Activated CD4-positive, alpha-beta T cell treated with anti-CD3 and anti-CD28 coated beads, Interleukin-2, Interleukin-6, amounts not matched to agents 100 ng/mL and 50 ng/mL, durations not matched to agents 16 hours and 8 hours (primary cell): ENCODE measurements at places on chromosomes 3 and 15.
A peak's percentile ranks its signal among the peaks of the same experiment; 100 is the strongest.

DNA sequence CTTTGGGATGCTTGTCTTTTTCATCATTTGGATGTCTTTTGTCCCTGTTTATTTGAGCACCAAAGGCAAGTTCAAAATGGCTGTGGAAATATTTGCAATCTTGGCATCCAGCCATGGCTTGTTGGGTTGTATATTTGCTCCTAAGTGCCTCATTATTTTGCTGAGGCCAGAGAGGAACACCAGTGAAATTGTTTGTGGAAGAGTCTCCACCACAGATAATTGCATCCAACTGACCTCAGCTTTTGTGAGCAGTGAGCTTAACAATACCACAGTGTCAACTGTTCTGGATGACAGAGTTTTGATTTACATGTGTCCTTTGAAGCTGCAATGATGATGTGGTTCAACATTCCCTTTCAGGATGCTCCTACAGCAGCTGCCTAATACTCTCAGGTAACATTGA, 83.0 kb upstream of the KCNAB1 start:
- no peak for DNase-seq

DNA sequence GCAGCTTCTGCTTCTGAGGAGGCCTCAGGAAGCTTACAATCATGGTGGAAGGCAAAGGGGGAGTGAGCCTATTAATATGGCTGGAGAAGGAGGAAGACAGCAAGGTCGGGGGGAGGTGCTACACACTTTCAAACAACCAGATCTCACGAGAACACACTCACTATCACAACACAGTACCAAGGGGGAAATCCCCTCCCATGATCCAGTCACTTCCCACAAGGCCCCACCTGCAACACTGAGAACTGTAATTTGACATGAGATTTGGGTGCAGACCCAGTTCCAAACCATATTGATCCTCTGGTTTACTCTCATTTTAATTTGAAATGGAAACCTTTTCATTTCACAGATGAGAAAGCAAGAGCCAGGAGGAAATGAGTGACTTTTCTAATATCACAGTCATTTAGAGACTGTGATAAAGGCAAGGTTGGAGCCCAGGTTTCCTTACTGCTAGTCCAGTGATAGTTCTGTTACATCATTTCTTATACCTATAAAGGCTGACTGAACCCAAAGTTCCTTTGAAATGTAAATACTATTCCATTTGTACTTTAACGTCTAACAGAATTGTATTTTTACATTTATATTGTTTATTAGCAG, 105.8 kb upstream of the GAP43 start:
- DNase-seq = peak; percentile 35

GRCh38 chr3:190826018-190826417, 36.5 kb downstream of the GMNC start:
- no peak for DNase-seq

GRCh38 chr3:81958972-81959640, 197.7 kb upstream of the GBE1 start:
- DNase-seq = no peak

DNA sequence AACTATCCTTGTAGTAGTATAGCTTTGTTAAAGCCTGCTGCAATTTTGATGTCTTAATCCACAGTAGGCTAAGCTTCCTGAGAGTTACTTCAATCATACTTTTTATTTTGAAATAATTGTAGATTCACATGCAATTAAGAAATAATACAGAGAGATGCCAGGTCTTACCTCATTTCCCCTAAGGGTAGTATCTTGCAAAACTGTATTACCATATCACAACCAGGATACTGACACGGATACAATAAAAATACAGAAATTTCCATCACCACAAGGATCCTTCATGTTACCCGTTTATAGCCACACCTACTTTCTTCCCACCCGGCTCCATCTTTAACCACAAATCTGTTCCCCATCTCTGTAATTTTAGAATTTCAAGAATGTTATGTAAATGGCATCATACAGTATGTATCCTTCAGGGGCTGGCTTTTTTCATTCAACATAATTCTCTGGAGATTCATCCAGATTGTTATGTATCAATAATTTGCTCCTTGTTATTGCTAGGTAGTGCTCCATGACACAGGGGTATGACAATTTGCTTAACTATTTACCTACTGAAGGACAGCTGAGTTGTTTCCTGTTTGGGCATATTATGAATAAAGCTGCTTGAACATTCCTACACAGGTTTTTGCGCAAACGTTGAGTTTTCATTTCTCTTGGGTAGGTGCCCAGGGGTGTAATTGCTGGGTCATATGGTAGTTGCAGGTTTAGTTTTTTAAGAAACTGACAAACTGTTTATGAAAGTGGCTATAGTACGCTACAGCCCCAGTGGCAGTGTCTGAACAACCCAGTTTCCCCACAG, 21.6 kb downstream of the BDH1 start:
- no peak for DNase-seq

DNA sequence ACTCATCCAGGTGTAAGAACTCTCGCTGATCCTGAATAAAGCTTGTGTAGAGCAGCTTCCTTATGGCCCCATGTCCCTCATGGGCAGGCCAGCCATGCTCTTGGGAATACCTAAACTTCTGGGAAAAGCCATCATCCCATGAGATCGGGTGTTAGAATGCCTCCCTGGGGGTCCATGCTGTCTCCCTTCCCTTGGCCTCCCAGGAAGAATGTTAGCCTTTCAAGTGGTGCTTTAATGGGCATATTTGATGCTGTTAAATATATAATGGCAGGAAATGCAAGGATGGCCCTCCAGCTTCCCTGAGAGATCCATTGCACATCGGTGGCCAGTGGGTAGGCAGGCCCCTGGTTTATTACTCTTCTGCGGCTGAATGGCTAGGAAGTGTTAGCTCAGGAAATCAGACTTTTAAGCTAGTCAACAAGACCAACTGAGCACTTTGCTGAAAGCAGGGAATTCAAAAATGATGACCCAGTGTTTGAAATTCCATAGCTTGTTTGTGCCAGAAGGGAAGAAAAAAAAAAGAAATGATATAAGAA, 60.5 kb upstream of the LRTM1 start:
- no peak for DNase-seq

DNA sequence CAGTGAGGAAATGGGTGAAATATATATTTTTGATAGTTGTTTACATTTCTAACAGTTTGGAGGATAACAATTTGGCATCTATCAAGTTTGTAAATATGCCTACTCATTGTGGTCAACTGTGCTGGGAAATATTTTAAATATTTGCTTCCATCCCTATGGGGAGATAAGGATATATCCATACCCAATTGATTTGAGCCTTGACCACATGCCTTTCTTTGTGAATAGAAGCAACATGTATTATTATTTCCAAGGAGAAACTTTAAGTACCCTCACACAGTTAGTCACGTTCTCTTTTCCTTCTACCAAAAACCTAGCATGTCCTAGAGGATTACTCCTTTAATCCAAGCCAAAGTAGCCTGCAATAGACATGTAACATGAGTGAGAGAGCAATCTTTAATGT, 245.4 kb upstream of the CBLB start:
- DNase-seq = no peak

- DNase-seq = no peak
Observed at GRCh38 chr15:70777170-70777926, 14.0 kb upstream of the UACA start.

DNA sequence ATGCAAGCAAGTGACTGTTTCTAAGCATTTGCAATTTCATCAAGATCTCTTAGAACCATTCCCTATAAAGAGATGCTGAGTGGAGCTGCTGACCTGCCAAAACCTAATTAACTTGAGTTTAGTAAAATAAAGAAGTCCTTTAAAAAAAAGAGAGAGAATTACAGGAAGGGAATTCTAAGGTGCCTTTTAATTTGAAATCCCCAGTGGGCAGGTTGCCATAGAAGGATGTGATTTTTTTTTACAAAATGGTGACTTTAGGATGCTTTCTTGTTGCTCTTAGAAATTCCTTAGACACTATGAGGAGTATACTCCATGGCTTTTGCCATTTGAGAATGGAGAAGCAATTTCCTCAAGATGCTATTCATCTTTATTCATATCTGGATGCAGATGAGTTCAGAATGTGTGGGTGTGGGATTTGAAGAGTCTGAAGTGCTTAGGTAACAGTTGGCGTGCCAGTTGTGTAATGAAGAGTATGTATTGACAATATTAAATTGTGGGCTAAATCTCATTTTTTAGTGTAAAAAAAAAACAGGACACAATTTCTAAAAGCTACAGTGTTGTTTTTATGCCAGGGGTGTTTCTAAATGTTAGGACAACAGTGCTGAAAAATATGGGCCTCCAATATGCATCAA, 13.6 kb downstream of the LRRC3B start:
- no peak for DNase-seq

GRCh38 chr3:28019740-28020139, 221.7 kb upstream of the CMC1 start:
- peak; percentile 30 for DNase-seq

DNA sequence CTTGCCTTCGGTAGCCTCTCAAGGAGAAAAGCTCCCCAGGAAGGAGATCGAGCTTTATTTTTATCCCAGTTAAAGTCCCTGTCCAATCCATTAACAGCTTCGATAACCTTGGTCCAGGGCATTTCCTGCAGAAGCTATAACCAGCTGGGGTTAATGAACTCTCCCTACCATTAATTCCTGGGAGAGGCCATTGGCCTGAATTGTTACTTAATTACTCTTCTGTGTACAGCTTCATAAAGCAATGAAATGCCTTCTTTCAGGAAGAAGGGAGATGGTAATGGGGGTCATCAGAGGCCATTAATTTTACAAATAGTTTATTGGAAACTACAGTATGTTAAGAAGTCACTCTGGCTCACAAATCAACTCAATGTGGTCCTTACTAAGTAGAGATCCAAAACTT, 1.9 kb upstream of the TMCO5A start:
- DNase-seq = no peak

DNA sequence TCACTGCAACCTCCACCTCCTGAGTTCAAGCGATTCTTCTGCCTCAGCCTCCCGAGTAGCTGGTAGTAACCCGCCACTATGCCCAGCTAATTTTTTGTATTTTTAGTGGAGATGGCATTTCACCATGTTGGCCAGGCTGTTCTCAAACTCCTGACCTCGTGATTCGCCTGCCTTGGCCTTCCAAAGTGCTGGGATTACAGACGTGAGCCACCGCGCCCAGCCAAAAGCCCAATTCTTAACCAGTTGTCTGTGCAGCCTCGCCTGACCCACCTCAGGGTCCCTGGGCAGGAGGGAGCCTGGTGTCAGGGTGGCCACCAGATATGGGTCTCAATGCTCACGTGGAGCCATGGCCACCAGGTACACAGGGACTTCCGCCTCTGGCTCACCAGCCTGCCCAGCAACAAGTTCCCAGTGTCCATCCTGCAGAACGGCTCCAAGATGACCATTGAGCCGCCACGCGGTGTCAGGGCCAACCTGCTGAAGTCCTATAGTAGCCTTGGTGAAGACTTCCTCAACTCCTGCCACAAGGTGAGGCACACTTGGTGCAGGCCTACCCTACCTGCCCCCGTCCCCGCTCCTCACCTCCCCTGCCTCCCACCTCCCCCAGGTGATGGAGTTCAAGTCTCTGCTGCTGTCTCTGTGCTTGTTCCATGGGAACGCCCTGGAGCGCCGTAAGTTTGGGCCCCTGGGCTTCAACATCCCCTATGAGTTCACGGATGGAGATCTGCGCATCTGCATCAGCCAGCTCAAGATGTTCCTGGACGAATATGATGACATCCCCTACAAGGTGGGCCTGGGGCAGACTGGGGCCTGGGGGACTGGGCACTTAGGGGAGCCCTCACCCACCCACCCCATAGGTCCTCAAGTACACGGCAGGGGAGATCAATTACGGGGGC, 48.6 kb downstream of the SEMA3G start:
- DNase-seq = no peak
